ENCODE measurements at places on chromosomes 16 and 17. TPM values are rescaled to one million over a fixed set of nuclear protein-coding genes. Genes with fewer than 3 reads are reported as not detected.

Gene KRTAP2-1
- total RNA-seq = not detected

Gene CCL3
- not detected for total RNA-seq

Gene TBC1D26
- total RNA-seq = not detected

Gene TBC1D3I
- total RNA-seq = 1.0 TPM

Gene GRAPL
- not detected for total RNA-seq

Gene CLDN7
- total RNA-seq = 2.4 TPM

Gene GRAP
- total RNA-seq = 0.07 TPM
